ENCODE measurements at places on chromosomes 2 and 18.

GRCh38 chr2:85737961-85738360 lies 15.8 kb upstream of the ATOH8 start:
- no peak for DNase-seq

DNA sequence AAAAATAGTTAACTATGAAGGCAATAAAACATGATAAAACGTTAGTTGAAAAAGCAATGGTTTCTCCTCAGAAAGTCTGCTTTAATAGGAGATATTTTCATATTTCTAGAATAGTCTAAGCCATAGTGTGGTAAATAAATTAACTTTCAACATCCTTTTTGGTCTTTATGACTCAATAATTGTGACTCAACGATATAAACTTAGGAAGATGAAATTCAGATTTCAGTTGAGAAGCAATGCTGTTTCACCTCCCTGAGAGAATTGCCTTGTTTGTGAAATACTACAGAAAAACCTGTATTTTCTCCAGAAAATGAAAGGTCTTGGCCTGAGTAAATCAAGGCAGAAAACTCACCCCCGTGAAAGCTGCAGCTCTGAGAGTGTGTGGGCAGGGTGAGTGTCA lies 166.9 kb downstream of the ETAA1 start:
- no peak for DNase-seq

DNA sequence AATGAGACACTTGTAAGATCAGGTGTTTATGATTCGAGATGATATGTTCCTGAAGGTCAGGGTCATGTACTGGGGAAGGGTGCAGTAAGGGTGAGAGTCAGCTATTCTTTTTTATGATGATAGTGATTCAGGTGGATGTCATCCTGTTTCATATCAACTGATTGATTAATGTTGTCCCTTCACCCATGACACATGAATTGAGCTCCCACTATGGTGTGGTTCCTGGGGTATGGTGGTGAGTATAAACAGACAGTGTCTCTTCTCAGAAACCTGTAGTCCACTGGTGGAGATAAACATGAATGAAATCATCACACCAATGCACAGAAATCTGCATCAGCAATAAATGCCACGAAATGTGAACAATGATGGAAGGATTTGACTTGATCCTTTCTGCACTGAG lies 37.4 kb upstream of the PAX8 start:
- DNase-seq = no peak

- no peak for DNase-seq
These were observed 52.0 kb downstream of the HAUS1 start for GRCh38 chr18:46156124-46156745.

DNA sequence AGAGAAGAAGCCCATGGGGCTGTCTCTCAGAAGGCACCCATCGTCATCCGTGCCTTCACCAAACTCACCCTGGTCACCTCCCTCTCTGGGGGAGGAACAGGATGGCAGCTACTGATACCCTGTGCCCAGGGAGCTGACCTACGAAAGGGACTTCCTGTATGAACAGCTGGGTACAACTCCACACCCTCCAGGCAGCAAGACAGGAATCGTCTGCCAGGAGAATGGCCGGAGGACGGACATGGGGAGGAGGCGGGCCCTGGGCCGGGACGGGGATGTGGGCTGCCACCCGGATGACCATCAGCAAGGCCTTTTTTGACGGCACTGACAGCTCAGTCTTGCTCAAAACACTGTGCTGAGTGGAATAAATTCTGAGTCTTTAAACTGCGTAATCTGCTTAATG lies 243.6 kb downstream of the HDAC4 start:
- DNase-seq = no peak

DNA sequence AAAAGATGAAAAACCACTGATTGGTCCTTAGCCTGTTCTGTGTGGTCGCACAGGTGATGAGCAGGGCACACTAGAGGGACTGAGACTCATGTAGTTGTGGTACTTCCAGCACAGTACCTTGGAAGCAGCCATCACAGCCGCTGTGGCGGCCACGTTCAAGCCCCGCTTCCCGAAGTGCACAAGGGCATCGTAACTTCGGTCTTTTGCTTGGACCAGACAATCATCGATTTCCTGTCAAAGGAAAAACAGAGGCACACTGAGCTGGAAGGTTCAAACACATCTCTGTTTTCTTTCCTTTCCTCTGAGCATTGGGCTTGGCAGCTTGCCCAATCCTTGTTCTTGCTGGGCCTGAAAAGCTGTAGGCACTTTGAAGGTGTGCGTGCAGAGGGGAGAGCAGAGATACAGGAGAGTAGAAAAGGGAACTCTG lies 52.6 kb downstream of the MRPL35 start:
- no peak for DNase-seq

- no peak for DNase-seq
These were observed 50.4 kb downstream of the PKP4 start for GRCh38 chr2:158507141-158507540.

Data from GM23338 (cell line).